EL (cell line): ENCODE measurements at places on chromosomes 6 and 20.

DNA sequence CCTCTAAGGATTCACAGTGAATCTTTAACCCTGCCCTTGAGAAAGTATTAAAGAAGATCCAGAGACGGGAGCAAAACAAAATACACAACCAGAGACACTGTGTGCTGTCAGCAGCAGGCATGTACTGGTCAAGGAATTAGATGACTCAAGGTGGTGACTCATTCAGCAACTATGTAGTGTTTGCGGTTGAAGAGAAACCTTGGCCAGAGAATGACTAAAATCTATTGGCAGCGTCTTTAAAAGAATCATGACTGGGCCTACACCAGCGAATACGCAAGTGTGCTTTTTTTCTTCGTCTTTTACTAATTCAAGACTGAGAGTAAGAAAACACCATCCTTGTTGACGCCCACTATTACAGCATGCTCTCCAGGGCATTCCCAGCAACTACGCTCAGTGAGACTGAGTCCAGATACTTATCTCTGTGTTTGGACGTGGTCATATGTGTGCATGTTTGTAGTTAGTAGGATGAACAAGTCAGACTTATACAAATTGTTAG is 72.4 kb upstream of the BACH2 start:
- peak; percentile 100 for DNase-seq

- no peak for DNase-seq
These were observed 3.3 kb upstream of the COL9A3 start for GRCh38 chr20:62813588-62813987.

- no peak for DNase-seq
These were observed 53.2 kb downstream of the VSTM2L start for GRCh38 chr20:37956107-37956585.

DNA sequence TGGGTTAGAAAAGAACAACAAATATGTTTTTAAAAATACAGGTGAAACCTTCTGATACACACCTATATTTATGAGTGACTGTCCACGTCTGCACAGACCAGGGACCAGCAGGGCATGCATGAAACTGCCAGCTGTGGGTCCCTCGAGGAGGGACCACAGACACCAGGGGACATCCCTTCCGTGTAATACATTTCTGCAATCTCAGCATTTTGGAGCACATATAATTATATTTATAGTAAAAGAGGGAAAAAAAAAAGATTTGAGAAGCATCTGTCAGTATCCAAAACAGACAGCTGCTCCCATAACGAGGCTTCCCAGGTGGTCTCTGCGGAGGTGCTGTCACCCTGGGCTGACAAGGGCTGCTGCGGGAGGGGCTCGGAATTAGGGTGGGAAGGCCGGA is 40.2 kb downstream of the PMEPA1 start:
- DNase-seq, result no peak

GRCh38 chr6:157034436-157035230 is 257.5 kb downstream of the ARID1B start:
- peak; percentile 59 for DNase-seq

GRCh38 chr20:31476294-31476585 is 1.2 kb downstream of the REM1 start:
- no peak for DNase-seq

DNA sequence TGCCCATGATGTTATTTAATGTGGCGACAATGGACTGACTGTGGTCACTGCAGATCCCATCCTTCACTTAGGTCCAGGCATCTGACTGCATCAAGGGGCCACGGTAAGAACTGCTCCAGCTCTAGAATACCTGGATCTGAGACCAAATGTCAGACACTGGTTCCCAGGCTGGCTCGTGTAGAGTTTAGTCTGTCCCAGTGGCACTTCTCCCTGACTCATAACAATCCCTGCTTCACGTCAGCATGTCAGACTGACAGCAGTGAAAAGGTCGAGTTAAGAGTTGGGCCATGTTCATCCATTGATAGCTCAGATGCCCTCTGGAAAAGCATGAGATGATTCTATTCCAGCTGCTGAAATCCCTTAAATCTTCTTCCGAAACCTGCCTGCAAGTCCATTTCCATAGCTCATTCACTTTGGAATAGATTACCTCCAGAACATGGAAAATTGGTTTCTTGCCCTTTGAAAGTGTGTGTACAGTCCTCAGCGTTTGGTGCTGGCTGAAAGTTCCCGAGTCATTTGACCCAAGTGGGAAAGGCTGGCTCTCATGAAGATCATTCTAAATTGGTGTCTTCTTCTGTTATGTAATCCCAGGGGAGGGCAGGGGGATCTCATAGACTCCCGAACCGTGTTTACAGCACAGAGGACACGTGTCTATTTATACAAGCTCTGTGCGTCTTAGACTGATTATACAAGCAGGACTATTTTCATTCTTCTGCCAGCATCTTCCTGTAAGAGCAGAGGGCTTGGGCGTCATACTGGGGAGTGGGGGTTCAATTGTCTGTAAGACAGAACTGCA is 160.8 kb downstream of the ZDHHC14 start:
- no peak for DNase-seq

- no peak for DNase-seq
These were observed 146.9 kb downstream of the FUT9 start for GRCh38 chr6:96162711-96163120.
